ENCODE measurements at places on chromosomes 12 and 14. TPM values are rescaled to one million over a fixed set of nuclear protein-coding genes. Genes with fewer than 3 reads are reported as not detected.

HOXC13 gene
- not detected for polyA plus RNA-seq

OR6C2 gene
- not detected for polyA plus RNA-seq

ACIN1 gene
- polyA plus RNA-seq = 7.0 TPM

HNRNPA1 gene
- polyA plus RNA-seq = 913 TPM

DHRS2 gene
- 0.25 TPM for polyA plus RNA-seq

TXNDC16 gene
- polyA plus RNA-seq = 4.3 TPM

KRT78 gene
- polyA plus RNA-seq = not detected

DBX2 gene
- not detected for polyA plus RNA-seq

TAS2R31 gene
- polyA plus RNA-seq = 0.58 TPM

SERPINA6 gene
- polyA plus RNA-seq = not detected

SARNP gene
- 123 TPM for polyA plus RNA-seq

EFCAB11 gene
- polyA plus RNA-seq = 2.1 TPM

LRTM2 gene
- not detected for polyA plus RNA-seq

SLC41A2 gene
- polyA plus RNA-seq = 0.32 TPM

METTL25 gene
- polyA plus RNA-seq = 16.1 TPM

TMEM253 gene
- not detected for polyA plus RNA-seq
